Activated CD4-positive, CD25-positive, alpha-beta regulatory T cell treated with anti-CD3 and anti-CD28 coated beads, Interleukin-2, amount 50 U/mL, for 24 hours (primary cell): ENCODE measurements at places on chromosomes 1 and 21.

DNA sequence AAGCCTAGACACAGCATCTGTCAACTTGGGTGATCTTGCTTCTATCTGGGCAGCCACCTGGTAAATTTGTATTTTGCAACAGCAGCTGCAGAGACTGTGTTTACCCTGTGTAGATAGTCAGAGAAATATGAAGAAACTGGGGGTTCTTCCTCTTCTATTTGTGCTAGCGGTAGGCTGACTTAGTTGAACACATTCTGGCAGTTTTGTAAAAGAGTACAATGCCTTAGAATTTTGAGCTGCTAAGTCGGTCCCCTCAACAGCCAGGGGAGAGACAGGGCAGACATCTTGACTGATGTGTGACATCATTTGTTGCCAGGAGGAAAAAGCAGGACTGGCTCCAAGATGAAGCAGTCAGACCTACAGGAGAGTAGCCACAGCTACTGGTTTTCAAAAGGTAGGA lies 53.7 kb downstream of the KCNJ6 start:
- no peak for ATAC-seq

GRCh38 chr1:85571181-85571759 lies 9.3 kb upstream of the CCN1 start:
- no peak for ATAC-seq

DNA sequence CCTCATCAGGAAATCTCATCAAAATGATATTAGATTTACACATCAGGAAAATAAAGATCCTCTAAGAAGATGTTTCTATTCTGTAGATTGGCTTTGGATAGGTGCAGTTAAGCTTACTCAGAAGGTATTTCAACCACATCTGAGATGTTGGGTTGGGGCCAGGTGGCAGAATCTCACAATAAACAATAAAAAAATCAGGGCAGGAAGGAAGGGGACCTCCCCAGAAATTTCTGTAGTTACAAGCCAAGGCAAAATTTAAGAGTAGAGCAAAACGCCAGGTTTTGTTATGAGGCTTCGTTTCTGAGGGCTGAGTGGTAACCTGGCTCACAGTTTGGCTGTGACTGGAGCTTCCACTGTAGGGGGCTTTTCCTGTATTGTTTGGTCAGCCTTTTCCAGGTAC lies 84.8 kb downstream of the HUNK start:
- no peak for ATAC-seq

- no peak for ATAC-seq
Measured at GRCh38 chr1:171017426-171017825, 73.3 kb upstream of the FMO3 start.

- ATAC-seq, result no peak
Measured at GRCh38 chr1:18107369-18108298, at the start of gene IGSF21. TSS of gene IGSF21 (plus strand) at chr1:18107798. CDS start at chr1:18108129, 331 bp downstream.
